Naive thymus-derived CD4-positive, alpha-beta T cell (primary cell): ENCODE measurements at places on chromosomes 1 and 21. TPM values are rescaled to one million over a fixed set of nuclear protein-coding genes. Genes with fewer than 3 reads are reported as not detected.

Gene CDA
- not detected for total RNA-seq

Gene GPR3
- total RNA-seq: not detected

Gene SPATA46
- total RNA-seq: not detected

DNA sequence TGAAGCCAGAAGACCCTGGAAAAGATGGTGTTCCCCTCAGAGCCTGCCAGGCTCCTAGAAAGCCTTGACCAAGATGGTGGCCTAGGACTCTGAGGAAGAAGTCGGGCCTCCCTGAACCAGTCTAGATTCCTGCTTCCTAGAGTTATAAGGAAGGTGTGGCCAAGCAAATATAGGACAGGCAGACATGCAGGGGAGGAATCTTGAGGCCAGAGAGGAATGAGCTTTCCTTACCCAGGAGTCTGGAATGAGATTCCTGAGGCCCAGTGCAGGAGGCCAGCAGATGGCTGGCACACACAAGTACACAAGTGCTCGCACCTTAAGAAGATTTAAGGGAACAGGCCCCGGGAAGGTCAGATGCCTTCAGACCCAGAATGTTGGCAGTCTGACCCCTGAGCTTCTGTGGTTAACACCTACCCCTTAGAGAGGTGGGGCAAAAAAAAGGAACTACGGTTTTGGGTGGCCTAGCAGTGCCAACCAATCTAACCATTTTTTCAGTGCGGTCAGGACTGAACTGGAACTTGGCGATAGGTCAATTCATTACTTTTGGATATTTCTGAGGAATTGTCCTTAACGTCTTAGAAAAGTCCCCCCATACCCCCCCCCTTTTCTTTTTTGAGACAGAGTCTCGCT, 73.3 kb downstream of the MDM4 start:
- no peak for DNase-seq

GRCh38 chr1:226603022-226603857, 54.7 kb downstream of the STUM start:
- DNase-seq: no peak

DNA sequence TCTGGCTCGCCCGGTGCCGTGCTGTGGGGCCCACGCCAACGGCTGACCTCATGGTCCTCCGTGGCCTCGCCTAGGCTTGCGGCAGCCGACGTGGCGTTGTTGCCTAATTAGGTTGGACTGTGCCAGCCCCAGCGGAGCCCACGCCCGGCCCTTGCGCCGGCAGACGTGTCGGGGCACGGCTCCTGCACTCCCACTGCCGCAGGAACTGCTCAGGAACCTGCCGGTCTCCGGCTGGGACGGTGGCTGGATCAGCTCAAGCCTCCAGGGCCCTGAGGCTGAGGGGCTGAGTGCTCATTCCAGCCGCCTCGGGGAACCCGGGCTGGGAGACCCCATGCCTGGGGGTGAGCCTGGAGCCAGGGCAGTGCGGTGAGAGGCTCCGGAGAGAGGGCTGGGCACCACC, 16.1 kb upstream of the PEX10 start:
- no peak for DNase-seq
